ENCODE measurements at places on chromosomes 11 and 22.
A peak's percentile ranks its signal among the peaks of the same experiment; 100 is the strongest.

DNA sequence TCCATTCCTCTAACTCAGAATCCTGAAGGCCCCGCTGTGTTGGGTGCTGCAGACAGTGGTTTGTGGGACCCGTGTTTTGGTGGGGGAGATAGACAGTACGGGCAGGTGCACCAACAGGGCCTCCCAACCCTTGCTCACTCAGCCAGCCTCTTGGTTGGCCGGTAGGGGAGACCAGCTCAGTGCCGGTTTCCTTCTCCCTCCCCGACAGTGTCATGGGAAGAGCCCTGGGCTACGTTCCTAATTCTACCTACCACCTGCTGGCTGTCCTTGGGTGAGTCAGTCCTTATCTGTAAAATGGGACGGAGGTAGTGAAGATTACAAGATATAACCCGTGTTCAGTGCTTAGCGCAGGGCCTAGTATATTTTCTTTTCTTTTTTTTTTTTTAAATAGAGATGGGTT is 5.9 kb downstream of the TMEM134 start:
- DNase-seq, result peak; percentile 31

DNA sequence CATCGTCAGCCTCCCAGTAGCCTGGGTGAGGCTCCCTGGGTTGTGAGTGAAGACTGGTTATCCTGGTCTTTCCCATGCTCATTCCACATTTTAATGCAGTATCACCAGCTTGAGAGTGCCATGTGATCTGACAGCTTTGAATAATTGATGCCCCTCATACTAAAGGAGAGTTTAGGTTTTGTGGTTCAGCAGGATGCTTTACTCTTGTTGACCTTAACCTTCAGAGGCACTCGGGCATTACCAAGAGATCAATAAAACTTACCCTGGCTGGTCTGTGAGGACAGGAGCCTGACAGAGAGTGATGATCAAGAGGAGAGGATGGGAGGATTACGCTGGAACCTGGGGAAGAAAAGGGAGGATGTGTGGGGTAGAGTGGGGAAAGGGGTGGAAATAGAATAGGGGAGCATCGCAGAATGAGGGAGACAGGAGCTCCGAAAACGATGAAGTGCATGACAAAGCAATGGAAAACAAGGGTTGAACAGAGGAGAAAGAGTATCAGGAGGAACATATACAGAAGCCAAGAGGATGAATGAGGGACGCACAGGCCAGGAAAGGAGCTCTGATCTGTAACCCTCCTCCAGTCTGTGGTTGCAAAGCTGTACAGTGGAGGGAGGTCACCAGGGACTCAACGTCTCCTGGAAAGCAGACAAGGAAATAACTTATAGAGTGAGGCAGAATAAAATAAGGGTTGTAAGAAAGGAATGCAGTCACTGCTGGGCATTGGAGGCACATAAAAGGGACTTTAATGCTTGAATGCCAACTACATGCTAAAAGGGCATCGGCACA is 594.5 kb downstream of the NTM start:
- no peak for DNase-seq

- peak; percentile 44 for DNase-seq
Observed at GRCh38 chr22:24247011-24247507, 2.2 kb upstream of the GGT5 start.

- DNase-seq, result no peak
Observed at GRCh38 chr11:101915791-101916291, 481 bp downstream of the ANGPTL5 start.

DNA sequence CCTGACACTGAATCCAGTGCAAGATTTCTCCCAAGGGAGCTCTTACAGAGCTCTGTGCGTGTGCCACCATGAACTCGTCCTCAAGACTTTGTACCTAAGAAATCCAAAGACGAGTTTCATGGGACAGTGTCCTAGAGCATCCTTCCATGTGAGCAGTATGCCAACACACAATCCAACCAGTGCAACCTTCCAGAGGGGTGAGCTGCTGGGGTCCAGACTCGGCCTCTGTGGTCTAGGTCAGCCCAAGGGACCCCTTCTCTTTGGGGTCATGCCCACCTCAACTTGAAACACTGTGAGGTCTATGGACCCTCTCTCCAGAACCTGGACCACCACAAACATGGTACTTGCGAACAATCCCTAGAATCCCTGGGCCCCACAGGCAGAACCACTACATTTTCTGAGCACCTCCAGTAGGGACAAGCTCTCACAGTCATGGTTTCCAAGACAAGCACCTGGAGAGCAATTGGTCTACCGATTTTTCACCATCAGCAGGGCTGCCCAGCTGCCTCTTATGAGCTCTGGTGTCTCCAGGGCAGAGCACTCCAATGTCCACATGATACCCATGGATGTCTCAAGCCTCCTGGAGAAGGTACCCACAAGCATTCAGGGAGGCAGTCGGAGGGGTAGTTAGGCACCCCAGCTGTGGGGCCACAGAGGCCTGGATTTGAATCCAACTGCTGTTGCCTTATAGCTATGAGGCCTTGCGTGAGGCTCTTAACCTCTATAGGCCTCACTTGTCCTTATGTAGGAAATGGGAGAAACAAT is 7.7 kb downstream of the CHST1 start:
- DNase-seq, result peak; percentile 50

DNA sequence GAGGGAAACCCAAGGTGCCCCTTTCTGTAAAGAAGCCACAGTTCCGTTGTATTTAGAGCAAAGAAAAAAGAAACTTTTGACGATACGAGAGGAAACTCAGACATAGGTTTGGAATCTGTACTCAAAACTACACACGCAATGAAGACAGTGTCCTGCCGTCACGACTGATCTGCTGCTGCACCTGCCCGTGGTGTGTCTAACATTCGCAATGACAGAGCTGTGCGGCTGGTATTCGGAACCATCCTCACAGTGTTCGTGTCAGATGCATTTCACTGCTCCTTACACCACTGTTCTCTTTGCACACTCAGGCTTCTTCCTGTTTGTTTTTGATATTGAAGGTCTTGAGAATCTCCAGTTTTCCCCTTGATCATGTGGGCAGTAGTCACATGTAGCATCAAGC is 84.8 kb downstream of the RTL6 start:
- DNase-seq, result peak; percentile 26

DNA sequence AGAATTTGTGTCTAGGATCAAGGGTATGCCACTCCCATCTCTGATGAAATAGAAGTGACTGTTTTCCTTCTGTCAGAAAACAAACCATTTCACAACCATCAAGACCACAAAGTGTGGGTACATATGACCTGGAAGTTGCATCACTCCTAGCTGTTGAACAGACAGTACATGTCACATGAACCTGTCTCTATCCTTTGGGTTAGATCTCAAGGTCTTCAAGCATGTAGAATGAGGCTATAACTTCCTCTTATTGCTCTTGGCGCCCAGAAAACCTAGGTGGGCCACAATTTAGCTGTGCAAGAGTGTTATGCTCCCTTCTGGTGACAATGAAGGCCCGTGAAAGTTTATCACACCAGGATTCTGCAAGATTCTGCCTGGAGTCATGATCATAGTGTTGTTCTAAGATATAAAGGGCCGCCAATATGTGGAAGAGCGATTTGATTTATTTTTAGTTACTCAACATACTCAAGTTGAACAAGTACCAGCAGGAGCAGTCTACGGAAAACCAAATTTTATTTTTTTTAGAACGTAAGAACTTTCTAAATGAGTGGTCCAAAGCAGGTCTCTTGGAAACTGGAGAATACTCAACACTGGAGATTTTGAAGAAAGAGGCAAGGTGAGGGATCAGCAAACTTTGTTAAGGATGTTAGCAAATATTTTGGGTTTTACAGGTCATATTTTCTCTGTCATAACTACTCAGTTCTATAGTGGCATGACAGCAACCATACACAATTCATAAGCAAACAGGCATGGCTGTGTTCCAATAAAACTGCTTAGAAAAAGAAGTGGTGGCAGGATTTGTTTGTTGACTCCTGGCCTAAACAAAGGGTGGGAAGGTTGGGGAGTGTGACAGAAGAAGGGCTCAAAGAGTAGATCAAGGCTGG is 101.8 kb downstream of the USP35 start:
- DNase-seq, result no peak

DNA sequence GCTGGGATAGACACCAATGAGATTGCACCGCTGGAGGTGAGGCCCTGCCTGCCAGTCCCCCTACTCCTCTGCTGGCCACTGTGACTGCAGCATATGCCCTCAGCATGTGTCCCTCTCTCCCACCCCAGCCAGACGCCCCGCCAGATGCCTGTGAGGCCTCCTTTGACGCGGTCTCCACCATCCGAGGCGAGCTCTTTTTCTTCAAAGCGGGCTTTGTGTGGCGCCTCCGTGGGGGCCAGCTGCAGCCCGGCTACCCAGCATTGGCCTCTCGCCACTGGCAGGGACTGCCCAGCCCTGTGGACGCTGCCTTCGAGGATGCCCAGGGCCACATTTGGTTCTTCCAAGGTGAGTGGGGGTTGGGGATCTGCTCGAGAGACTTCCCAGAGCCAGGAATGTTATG is 5.7 kb upstream of the SMARCB1 start:
- DNase-seq, result no peak

- DNase-seq, result no peak
Observed at GRCh38 chr22:26804911-26805539, 147.6 kb downstream of the MIAT start.

DNA sequence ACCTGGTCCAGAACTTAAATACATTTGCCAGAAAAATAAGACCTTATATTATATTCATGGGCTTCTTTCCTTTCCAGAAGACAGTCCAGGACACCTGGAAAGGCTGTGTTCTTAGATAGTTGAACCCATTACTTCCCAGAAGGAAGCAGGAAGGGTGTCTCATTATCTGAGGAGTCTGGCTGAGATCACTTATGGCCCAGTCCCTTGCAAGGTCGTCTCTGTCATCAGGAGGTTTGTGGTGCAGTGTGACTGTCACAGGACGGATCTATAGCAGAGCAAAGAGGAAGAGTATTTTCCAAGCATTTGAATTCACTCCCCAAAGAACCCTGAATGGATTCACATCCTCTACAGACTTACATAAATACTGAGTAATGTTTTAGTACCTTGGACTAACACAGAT is 270.7 kb upstream of the MTNR1B start:
- DNase-seq, result no peak

- DNase-seq, result no peak
Observed at GRCh38 chr11:12158909-12159308, 48.5 kb downstream of the MICAL2 start.

GRCh38 chr22:39489094-39490068 is 12.7 kb upstream of the MIEF1 start:
- peak; percentile 88 for DNase-seq

DNA sequence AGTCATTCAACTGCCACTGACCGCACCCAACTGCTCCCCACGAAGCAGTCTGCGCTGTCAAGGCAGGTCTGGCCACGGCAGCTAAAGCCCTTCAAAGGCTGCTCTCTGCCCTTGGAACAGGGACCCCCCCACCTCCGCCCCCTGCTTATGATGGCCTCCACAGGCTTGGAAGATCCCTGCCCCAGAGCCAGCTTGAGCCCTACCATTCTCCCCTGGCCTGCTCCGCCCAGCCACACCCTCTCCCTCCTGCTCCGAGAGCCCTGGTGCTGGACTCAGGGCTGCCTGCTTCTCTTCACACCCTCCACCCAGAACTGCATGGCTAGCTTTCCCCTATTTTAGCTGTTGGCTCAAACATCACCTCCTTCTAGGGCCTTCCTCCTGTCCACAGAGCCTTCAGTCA is 19.0 kb downstream of the ZMAT5 start:
- DNase-seq, result peak; percentile 30

DNA sequence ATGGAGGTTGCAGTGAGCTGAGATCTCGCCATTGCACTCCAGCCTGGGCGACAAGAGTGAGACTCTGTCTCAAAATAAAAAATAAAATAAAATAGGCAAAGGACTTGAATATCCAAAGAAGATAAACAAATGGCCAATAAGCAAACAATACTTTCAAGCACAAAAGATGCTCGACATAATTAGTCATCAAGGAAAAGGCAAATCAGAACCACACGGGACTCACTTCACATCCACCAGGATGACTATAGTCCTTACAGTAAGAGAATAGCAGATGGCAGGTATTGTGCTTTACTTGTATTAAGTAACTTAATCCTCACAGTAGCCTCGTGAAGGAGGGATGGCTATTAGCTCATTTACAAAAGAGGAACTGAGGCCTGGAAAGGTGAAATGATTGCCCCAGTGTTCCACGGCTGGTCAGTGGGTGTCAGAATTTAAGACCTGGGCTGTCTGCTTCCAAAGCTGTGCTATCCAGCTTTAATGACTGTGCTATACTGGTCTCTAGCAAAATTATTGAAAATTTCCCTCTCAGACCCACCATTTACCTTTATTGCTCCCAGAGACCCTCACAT is 40.2 kb upstream of the RBFOX2 start:
- DNase-seq, result no peak

- DNase-seq, result peak; percentile 82
Observed at GRCh38 chr11:75931124-75931523, 116.1 kb downstream of the UVRAG start.

DNA sequence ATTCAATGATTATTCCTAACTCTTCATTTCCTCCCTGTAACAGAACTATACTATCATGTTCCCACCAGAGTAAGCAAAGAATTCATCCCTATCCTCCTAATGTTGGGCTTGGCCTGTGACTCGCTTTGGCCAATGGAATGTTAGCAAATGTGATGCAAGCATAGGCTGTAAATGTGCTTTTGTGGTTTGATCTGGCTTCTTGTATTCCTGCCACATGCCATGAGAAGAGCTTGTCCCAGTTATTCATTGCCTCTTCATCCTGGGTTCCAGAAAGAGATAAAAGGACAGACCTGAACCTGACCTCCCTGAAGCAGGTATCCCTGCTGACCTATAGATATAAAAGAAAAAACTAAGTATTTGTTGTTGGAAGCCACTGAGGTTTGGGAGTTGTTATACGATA is 51.0 kb downstream of the SYTL2 start:
- peak; percentile 81 for DNase-seq

GRCh38 chr11:19664886-19665548 is 47.6 kb upstream of the NAV2 start:
- DNase-seq, result peak; percentile 55
